ENCODE measurements at places on chromosomes 13 and 19. TPM values are rescaled to one million over a fixed set of nuclear protein-coding genes. Genes with fewer than 3 reads are reported as not detected.

DNA sequence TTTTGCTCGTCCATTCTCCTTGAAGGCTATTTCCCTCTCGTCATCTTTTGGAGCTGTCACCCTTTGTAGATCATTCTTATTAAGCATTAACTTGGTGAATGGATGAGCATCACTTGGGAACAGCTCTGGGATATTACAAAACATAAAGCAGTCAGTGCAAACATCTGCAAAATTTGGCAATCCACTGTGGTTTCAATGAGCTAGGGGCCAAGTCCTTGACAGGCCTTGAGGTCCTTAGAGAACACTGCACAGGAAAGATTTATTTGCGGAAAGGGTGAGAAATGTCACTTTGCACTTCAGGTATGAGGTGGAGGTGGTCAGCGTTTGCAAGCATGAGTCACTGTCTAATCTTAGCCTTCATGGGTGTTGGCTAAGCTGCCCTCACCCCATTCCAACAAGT, 239.7 kb upstream of the MAB21L1 start:
- no peak for DNase-seq

DNA sequence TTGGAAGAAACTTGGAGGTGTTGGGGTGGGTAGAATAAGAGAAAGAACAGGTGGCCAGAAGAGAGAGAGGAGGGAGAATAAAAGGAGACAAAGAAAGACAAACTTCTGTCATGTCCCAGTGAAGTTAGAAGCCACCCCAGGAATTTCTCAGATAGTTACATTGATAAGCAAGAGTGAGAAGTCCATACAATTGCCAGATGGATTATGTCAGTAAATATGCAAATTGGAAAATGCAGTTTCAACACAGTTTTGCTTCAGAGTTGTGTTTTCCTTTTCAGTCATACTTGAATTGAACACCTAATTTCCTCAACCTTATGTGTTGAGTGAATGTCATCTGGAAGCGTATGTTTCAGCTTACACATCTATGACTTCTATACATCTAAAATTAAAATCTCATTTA, 139.2 kb downstream of the RXFP2 start:
- no peak for DNase-seq

Gene P2RY11
- 13.9 TPM for polyA plus RNA-seq

DNA sequence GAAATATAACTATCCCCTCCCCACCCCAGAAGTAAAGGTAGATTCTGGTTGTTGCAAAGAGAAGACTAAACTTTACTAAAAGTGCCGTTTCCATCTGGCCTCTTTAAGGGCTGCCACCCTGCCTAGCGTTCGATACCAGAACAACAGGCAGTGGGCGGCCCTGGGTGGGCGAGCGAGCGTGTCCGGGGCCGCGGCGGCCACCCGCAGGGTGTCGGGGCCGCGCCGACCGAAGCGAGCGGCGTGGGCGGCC, 2.6 kb downstream of the FGF9 start:
- DNase-seq, result no peak

Gene C13orf42
- not detected for polyA plus RNA-seq

Gene SLAIN1
- polyA plus RNA-seq, result 23.6 TPM

DNA sequence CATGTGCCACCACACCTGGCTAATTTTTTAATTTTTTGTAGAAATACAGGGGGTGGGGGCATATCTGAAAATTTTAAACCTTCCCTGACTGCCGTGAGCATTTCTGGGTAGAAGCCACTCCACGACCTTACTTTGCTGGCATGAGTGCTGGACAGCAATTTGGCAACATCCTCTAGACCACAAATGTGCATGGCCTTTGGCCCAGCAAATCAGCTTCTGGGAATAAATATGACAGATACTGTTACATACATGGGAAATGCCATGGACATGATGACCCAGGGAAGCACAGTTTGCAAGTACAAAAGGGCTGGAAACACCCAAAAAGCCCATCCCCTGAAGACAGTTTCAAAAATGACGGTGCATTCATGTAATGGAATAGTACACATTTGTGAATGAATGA, 3.2 kb upstream of the PVR start:
- DNase-seq, result no peak

Gene PLPPR3
- 13.7 TPM for polyA plus RNA-seq

DNA sequence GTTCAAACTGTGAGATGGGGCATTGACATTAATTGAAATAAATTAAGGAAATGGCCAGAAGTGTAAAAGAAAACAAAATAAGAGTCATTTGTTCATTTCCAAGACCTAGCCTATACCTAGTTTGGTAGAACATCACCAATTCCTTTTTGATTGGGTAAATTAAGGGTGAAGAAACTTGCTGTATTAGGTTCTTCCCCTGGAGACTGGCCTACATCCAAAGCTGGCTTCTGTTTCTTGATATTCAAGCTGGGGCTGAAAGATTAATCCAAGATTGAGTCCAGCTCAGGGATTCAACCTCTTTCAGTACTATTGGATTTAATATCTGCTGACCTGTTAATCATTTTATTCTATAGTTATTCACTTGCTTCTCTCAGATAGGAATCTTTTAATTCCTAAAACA, 183.2 kb downstream of the GPC6 start:
- DNase-seq, result no peak

GRCh38 chr19:11657307-11657706, 60.0 kb downstream of the ZNF627 start:
- no peak for DNase-seq

- DNase-seq, result no peak
Measured at GRCh38 chr19:18701250-18701608, 17.7 kb downstream of the CRTC1 start.

- no peak for DNase-seq
Measured at GRCh38 chr19:9531933-9532332, 6.5 kb downstream of the ZNF426 start.

- no peak for DNase-seq
Measured at GRCh38 chr13:78100486-78100885, 181.9 kb upstream of the EDNRB start.
